Activated T-helper 1 cell treated with anti-CD3 and anti-CD28 coated beads, Interleukin-2, amount 50 U/mL, for 16 hours (primary cell): ENCODE measurements at places on chromosomes 2 and 18.

DNA sequence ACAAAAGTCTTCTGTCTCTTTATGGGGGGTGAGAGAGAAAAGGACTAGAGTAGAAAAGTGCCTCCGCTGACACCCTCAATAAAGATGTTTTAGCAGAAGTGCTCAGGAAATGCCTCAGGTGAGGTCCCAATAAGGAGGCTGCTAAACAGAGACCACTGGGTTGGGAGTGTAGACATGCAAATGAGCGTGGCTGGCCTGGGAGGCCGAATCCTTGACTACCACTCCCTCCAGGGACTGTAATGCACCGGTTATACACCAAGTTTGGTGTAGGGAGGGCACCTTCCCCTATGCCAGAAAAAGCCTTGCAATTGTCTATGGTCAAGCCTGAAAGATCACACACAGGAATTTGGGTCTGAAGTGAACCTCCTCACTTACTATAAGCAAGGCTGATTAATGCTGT lies 1.8 kb downstream of the TMX3 start:
- no peak for DNase-seq

DNA sequence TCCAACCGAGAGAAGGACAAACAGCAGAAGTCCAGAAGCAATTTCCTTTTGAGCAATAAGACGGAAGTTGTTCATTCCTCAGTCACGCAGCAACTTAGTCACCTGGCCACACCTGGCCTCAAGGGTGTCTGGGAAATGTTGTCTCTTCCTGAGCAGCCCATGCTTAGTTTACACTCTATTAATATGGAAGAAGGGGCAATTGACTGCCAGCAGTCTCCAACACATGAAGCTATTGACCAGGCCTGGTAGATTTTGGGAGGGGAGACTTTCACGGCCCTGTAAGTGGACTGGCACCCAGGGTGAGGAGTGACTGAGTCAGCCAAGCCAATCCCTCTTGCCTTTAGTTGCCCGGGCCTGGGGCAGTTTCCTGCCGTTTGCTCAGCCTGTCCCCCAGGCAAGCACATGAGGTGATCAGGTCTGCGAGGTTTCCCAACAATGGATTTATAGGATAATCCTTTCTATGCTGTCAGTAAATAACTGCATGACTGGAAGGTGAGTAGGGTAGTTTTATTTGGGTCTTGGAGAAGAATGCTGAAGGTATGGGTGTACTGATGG lies 43.8 kb upstream of the PPP4R1 start:
- no peak for DNase-seq

GRCh38 chr2:75513616-75514170 lies 47.0 kb downstream of the EVA1A start:
- DNase-seq = no peak

- DNase-seq = no peak
Measured at GRCh38 chr2:101864426-101864825, 127.3 kb upstream of the IL1R2 start.

GRCh38 chr18:57913686-57914085 lies 110.6 kb upstream of the ATP8B1 start:
- no peak for DNase-seq

DNA sequence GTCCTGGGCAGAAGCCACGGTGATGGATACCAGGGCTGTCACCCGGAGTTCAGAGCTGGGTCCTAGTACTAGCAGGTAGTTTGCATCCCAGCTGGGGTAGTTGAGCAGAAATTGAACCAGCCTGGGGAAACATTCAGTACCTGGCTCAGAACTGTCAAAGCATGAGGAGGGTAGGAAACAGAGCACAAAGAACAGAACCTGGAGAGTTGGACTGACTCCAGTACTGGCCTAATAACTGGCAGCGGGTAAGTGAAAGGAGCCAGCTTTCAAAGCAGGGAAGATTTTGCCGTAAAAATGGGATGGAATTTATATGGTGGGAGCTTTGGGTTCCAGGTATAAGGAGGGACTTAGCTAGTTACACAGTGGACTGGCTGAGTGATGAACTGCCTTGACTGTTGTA lies 23.8 kb downstream of the ATG16L1 start:
- no peak for DNase-seq

DNA sequence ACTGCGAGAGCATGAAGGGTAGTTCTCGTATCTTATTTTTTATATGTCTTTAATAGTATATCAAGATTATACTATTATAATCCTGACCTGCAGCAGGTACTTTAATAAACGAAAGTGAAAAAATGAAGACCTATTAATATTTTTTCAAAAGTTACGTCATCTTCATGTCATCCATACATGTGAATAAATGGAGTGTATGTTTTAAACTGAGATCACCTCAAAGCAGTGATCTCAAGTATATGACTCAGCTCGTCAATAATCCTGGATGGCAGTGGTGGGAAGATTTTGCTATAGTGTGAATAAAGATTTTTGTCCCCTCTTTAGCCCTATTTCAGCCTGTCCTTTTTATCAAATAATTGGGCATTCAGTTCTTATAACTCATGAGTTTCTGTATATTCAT lies 166.3 kb upstream of the FBXO11 start:
- no peak for DNase-seq

GRCh38 chr2:28438532-28439063 lies 45.9 kb downstream of the FOSL2 start:
- DNase-seq = no peak

- DNase-seq = no peak
Measured at GRCh38 chr2:46073540-46074046, 223.6 kb upstream of the EPAS1 start.
